ENCODE measurements at places on chromosomes 3 and 15.

DNA sequence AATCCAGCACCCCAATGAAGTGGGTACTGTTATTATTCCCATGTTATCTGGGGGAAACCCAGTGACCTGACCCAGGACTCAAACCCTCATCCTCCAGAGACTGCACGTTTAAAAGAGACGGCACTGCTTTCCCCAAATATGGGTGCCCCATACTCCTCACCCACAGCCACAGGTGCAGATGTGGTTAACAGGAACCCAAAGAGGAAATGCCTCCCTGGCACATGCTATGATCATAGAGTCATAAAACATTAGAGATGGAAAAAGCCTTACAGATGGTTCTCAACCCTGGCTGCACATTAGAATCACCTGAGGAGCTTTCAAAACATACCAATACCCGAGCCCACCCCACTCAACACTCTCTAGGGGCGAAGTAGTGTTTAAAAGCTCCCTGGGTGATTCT is 111.5 kb downstream of the SEMA5B start:
- DNase-seq: no peak

DNA sequence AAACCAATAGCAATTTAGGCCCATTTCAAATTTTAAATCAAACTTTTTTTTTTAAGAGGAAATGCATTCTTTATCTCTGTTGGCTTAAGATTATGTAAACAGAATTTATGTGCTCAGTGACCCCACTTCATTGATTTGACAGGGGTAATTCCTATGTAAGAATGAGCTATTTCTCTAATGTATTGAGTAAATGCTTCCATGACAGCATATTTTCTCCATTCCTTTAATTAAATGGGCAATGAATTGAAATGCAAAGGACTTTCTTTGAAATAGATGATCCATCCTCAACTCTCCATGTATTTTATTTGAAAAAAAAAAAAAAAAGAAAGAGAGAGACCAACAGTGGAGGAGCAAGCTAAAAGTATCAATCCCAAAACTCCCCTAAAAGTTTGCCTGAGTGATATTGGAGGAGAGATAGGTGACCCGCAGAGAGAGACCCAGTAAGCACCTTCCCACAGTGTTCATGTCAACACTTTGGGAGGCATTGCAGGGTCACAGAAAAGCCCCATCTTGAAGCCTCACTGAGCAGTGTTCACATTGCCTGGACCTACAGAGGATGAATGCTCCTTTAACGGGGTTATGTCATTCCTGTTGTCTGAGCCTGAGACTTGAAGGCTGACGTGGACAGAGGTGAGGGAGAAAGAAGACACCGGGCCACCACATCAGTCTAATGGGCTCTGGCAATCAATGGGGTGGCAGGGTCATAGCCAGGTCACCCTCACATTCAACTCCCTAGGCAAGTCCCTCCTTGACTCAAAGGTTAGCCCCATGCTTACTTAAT is 176.0 kb downstream of the SHOX2 start:
- no peak for DNase-seq

GRCh38 chr3:113194823-113195401 is 16.4 kb upstream of the BOC start:
- DNase-seq: no peak

DNA sequence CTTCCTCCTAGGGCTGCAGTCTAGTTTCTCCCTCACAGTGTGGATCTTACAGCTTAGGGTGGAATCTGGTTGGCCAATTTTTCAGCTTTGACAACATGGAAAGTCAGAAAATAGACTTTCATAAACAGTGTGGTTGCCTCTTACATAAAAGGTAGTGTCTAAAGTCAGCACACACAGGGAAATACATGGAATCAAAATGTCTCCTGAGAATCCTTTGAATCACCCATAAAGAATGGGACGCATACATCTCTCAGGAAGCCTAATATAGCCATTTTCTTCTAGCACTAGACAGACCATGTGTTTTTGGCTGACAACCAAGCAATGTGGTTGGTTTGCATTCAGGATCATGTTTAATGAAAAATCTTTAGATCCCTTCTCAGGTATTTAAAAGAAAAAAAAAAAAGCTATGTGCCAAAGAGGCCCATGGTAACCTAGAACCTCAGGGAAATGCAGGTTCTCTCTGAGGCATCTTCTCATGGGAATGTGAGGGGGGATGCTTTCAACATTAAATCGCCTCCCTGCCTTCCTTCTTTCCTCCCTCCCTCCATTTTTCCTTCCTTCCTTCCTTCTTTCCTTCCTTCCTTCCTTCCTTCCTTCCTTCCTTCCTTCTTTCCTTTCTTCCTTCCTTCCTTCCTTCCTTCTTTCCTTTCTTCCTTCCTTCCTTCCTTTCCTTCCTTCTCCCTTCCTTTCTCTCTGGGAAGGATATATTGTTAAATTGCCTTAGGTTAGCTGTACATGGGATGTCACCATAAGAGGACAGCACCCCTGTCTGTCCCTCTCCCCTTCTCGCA is 34.3 kb upstream of the ZBTB38 start:
- no peak for DNase-seq

- DNase-seq: no peak
Observed at GRCh38 chr15:81400640-81401236, 26.7 kb upstream of the TMC3 start.

- no peak for DNase-seq
Observed at GRCh38 chr3:152281133-152281713, 12.5 kb downstream of the MBNL1 start.

GRCh38 chr3:31106204-31106603 is 211.7 kb upstream of the GADL1 start:
- DNase-seq: no peak

DNA sequence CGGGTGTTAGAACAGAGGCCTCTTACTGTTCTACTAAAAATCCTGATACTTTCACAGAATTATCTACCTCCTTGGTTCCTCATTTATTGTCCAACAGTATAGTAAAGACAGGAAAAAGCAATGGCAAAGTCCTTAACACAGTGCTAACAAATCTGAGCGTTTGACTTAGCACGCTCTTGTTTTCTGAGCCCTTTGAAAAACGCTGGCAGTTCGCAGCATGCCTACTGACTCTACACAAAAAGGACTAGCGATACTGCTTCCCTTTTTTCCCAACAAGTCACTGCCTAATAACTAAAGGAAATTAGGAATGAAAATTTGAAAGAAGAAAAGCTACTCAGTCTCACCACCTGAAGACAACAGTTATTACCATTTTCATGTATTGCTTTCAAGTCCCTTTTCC is 34.8 kb upstream of the CEMIP start:
- no peak for DNase-seq

GRCh38 chr3:113272385-113272779 is 61.0 kb downstream of the BOC start:
- DNase-seq: no peak

DNA sequence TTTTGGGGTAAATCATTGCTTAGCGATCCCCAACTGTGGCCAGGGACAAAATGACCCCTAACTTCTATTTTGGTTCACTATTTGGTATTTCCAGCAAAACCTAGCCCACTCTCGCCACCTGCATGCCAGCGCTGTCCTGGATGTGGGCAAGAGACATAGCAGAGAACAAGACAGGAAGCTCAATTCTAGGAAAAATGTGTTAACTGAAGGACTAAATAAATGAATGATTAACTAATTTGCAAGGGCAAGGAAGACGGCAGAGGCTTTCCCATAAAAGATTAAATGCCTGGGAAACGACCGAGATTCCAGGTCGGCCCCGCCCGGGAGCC is 408 bp downstream of the NICN1 start:
- DNase-seq: no peak

DNA sequence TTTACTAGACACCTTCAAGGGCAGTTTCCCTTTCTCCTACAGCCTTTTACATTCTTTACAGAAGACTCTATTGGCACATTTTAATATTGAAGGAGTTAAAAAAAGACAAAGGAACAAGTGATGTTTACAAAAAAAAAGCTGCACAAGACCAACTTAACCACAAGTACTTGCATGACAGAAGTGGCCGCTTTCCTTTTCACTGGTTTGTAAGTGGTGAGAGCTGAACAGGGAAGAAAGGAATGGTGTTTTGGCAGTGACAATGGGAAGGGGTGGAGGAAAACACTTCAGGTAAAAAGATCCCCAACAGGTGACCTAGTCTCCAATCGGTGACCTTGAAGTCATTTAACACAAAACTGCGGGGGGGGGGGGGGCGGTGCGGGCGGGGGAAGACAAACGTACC is 1.1 kb downstream of the WDR72 start:
- DNase-seq: no peak

DNA sequence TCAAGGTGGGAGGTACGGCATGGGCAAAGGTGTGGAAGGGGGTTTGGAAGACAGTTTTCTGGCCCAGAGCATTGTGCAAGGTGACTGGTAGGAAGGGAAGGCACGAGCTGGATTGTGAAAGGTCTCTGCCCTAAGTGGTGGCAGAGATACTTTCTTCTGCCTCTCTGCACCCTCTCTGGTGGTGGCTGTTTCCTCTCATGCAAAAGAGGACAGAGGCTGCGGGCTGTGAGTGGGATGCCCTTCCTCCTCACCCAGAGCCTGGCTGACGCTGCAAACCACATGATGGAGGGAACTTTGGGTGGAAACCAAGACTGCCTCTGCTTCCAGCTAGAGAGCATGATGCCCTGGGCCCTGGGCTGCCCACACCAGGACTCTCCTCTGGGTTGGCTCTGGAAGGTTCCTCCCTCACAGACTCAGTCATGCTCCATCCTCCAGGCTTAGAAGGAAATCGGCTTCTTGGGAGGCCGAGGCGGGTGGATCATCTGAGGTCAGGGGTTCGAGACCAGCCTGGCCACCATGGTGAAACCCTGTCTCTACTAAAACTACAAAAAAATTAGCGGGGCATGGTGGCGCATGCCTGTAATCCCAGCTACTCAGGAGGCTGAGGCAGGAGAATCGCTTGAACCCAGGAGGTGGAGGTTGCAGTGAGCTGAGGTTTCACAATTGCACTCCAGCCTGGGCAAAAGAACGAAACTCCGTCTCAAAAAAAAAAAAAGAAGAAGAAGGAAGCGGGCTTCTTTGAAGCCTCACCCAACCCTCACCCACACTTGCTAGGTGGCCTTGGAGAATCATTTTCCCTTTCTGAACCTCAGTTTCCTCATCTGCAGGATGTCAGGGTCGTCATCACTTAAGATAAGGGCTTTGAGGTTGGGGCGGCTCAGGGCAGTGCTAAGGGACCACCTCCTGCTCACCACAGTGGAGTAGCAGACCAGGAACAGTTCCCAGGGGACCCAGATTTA is 8.3 kb downstream of the PSTPIP1 start:
- peak; percentile 59 for DNase-seq

- no peak for DNase-seq
Observed at GRCh38 chr15:81865850-81866537, 179.8 kb downstream of the MEX3B start.

GRCh38 chr3:190024912-190025311 is 95.8 kb downstream of the P3H2 start:
- DNase-seq: no peak

Measured in stimulated activated CD8-positive, alpha-beta memory T cell treated with anti-CD3 and anti-CD28 coated beads, Interleukin-4, amount 100 ng/mL, for 4 hours (primary cell).